WTC11 (cell line): ENCODE measurements at places on chromosomes 11 and 22. TPM values are rescaled to one million over a fixed set of nuclear protein-coding genes. Genes with fewer than 3 reads are reported as not detected.
A peak's percentile ranks its signal among the peaks of the same experiment; 100 is the strongest.

GRCh38 chr11:118771547-118772288 is 19.2 kb downstream of the DDX6 start:
- DNase-seq, result no peak
- H3K4me3 ChIP-seq, result no peak overlapping the region
- H3K36me3 ChIP-seq, result peaks cover 70% of the 10 kb centered on the region
- H3K4me1 ChIP-seq, result peaks cover 2% of the 10 kb centered on the region; the same call in 1 of the 2 replicates
- no peaks in the 10 kb centered on the region for H3K27me3 ChIP-seq

- H3K27ac ChIP-seq, result no peak overlapping the region
- DNase-seq, result no peak
- peaks cover 32% of the 10 kb centered on the region for H3K36me3 ChIP-seq
These were observed 99.6 kb downstream of the KIAA1671 start for GRCh38 chr22:25051983-25052710.

DNA sequence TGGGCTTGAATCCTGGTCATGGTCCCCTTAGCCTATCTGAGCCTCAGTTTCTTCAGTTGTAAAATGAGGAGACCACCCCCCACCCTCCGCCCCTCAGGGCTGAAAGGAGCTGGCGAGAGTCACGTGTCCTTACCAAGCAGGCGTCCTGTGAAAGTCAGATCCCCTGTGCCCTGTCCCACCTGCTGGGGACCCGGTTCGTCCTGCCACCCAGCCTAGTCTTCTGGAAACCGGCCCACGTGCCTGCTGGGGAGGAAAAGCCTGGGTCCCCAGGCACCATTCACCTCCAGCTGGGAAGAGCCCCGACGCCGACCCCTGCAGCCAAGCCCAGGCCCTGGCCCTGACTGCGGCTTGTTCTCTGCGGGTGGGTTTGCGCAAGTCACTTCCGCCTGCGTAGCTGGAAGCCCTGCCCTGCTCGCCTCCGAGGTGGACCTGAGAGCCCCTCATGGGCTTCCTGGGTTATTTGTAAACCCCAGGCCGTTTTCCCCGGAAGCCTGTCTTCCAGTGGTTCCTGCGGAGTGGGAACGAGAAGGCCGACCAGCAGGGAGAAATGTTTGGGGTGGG is 679 bp upstream of the SSH3 start:
- H3K4me3 ChIP-seq, result peak overlapping the region; percentile 74
- peak; percentile 67 for DNase-seq
- peaks cover 11% of the 10 kb centered on the region for H3K4me1 ChIP-seq
- H3K27ac ChIP-seq, result peak overlapping the region; percentile 57; the same call in 1 of the 2 replicates
- peaks cover 4% of the 10 kb centered on the region; the same call in 1 of the 2 replicates for H3K27me3 ChIP-seq
- peaks cover 12% of the 10 kb centered on the region for H3K36me3 ChIP-seq

DNA sequence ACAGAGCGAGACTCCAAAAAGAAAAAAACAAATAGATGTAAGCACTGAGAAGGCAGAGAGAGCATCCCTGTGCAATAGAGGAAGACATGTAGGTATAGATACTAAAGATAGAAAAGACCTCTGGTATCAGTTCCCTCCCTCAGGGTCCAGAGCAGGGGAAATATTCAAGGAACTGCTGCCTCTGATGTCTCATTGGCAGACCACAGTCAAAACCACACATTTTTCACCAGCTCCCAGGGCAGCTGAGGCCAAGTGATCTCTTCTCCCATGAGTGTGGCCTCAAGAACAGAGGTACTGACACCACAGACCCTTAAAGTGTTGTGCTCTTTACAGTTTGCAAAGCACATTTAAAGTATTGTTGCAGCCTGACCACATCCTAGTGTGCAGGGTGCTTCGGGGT is 288.5 kb downstream of the NTM start:
- no peaks in the 10 kb centered on the region; the same call in 1 of the 2 replicates for H3K27me3 ChIP-seq
- DNase-seq, result no peak
- H3K36me3 ChIP-seq, result no peaks in the 10 kb centered on the region
- no peak overlapping the region for H3K27ac ChIP-seq

- H3K27ac ChIP-seq, result no peak overlapping the region
- no peak for DNase-seq
- 0 out of 2 replicates have a peak, but pooled peaks cover 2% of the 10 kb centered on the region for H3K36me3 ChIP-seq
- H3K4me3 ChIP-seq, result no peak overlapping the region
- H3K27me3 ChIP-seq, result no peaks in the 10 kb centered on the region
These were observed 343.2 kb downstream of the NTM start for GRCh38 chr11:131713529-131714134.

- no peak for DNase-seq
- peak overlapping the region; percentile 99 for H3K27ac ChIP-seq
- peaks cover 81% of the 10 kb centered on the region for H3K4me1 ChIP-seq
- H3K4me3 ChIP-seq, result peak overlapping the region; percentile 45
- no peaks in the 10 kb centered on the region for H3K27me3 ChIP-seq
- H3K36me3 ChIP-seq, result peaks cover 13% of the 10 kb centered on the region
These were observed 24.8 kb downstream of the PAK1 start for GRCh38 chr11:77449060-77449521.

DNA sequence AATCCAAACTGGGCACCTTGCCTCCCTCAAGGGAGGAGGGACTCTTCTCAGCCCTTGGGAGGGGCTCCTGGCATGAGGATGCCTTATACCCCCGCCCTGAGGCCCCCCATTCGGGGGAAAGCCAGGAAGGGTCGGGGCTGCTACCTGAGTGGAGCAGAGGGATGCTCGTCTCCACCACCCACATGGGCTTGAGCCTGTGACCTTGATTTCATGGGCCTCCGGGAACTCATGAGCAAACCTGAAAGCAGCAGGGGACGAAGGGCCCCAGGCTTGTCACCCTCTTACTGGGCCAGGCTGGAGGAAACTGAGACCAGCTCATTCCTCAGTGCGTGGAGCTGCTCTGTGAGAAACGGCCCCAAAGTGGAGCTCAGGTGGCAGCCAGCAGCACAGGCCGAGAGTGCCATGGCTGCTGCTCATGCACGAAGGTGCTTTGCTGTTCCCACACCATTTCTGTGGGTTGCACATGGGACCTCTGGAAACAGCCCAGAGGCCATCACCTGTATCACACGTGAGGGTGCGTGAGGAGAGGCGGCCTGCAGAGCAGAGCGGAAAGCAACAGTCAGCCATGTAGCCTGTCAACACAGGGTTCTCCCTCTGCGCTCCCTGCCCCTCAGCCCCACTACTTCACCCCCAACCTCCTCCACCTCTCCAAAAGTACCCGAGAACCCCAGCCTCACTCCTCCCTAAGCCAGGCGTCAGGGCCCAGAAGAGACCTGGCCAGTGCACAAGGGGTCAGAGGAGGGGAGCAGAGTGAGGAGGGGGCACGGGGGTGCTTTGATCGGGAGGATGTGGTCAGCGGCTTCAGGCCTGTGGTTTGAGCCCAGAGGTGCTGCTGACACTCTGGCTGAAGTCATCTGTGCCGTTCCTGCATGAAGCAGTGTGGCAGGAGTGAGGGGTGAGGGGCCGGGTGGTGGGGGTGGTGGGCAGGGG is 14.1 kb upstream of the IL2RB start:
- peaks cover 15% of the 10 kb centered on the region for H3K4me1 ChIP-seq
- no peak overlapping the region for H3K4me3 ChIP-seq
- H3K36me3 ChIP-seq, result no peaks in the 10 kb centered on the region
- peaks cover 11% of the 10 kb centered on the region for H3K27me3 ChIP-seq

Gene OR56A1
- total RNA-seq, result 0.14 to 0.35 TPM (median 0.14 TPM) in 3 replicates

Gene GLYATL1
- total RNA-seq, result 5.4 to 9.4 TPM (median 7.3 TPM) in 3 replicates

Gene TRIM22
- 69.1 to 78.9 TPM (median 75.9 TPM) in 3 replicates for total RNA-seq

Gene PITPNM1
- total RNA-seq, result 51.3 to 55.4 TPM (median 51.8 TPM) in 3 replicates

Gene RIMBP3C
- total RNA-seq, result 0.21 to 0.44 TPM in 2 of 3 replicates, not detected in the other

Gene RCOR2
- total RNA-seq, result 77.4 to 98.3 TPM (median 92.0 TPM) in 3 replicates

Gene WNT11
- 0.32 to 0.89 TPM (median 0.79 TPM) in 3 replicates for total RNA-seq

Gene CENPM
- total RNA-seq, result 40.3 to 43.7 TPM (median 41.7 TPM) in 3 replicates

Gene CLMP
- 14.3 to 20.0 TPM (median 18.2 TPM) in 3 replicates for total RNA-seq
